ENCODE measurements at places on chromosomes 16 and 17.

GRCh38 chr17:63694229-63694949 is 5.5 kb downstream of the LIMD2 start:
- no peak for DNase-seq

DNA sequence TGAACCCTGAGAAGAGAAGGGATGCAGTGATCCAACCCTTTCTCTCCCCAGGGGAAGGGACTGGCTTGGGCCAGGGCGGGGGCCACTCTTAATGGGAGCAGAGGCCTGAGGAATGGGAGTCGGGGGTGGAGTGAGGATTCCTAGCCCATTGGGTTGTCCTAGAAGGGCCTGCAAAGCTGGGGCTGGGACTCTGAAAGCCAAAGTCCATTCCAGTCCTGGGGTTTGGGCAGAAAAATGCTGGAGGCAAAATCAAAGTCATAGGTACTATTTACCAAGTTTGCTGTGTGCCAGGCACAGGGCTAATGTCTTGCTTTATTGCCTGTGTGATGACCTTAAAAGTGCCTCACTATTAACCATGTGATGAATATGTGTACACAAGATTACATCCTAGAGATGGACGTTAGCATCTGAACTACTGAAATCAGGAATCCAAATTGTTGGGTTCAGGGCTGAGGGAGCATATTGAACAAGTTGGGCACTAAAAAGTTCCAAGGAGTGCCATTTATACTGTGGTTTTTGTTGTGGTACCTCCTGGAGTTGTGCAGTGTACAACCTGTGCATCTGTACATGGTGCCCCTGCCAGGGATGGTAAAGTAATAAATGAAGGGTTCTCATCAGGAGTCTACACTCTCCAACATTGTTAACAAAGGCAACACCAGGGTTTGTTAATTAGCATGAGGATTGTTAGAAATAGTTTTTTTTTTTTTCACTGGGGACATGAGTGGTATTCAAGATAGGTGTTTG is 84.4 kb upstream of the NKD1 start:
- no peak for DNase-seq

GRCh38 chr16:26464576-26465266 is 602.0 kb upstream of the C16orf82 start:
- DNase-seq, result no peak

DNA sequence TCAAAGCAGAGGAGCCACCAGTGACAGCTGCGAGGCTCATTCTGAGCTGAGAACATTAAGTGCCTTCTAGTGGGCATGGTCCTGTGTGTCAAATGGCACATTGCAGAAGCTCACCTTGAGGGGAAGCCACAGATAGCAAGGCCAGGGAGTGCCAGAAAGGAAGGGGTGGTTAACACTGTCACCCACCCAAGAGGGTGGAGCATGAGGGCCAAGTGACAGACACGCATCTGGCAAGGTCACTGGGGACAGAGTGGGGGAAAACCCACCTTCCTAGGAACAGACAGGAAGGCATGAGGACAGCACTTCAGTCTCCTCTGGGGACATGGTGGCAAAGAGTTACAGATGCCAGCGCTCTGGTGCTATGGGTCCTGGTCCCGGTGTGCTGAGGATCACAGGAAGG is 22.1 kb downstream of the NUBP1 start:
- DNase-seq, result no peak

GRCh38 chr17:43820759-43821158 is 12.2 kb downstream of the MPP3 start:
- DNase-seq, result no peak

DNA sequence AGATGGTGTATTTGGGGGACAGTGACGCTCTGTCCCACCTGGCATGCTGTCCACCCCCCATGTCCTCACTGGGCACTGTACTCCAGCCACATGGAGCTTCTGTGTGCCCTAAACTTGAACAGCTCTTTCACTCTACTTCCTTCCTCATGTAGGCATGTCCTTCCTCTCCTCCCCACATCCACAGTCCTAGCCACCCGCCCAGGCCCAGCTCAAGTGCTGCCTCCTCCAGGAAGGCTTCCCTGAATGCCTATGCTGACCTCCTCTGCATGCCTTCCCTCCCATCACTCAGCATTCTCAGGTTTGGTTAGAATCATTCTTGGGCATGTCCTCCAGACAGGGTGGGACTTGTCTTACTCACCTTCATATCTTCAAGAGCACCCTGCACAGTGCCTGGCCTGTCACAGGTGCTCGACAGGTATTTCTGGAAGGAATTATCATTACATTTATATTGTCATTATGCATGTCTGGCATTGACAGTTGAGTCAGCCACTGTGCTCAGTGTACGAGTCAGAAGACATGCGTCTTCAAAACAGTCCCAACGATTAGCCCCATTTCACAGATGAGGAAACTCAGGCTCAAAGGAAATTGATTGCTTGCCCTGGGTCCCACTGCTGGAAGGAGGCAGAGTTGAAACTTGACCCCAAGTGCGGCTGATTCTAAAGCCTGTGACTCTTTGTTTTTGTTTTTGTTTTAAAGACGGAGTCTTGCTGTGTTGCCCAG is 42.1 kb upstream of the TOB1 start:
- no peak for DNase-seq

Data from NCI-H748 treated with DMSO at 0.1 percent for 48 hours (cell line).